ENCODE measurements at places on chromosomes 12 and 14. TPM values are rescaled to one million over a fixed set of nuclear protein-coding genes. Genes with fewer than 3 reads are reported as not detected.

The NKX2-1 gene
- total RNA-seq: not detected

- no peak for DNase-seq
These were observed 43.1 kb downstream of the ATP2B1 start for GRCh38 chr12:89665556-89665955.

DNA sequence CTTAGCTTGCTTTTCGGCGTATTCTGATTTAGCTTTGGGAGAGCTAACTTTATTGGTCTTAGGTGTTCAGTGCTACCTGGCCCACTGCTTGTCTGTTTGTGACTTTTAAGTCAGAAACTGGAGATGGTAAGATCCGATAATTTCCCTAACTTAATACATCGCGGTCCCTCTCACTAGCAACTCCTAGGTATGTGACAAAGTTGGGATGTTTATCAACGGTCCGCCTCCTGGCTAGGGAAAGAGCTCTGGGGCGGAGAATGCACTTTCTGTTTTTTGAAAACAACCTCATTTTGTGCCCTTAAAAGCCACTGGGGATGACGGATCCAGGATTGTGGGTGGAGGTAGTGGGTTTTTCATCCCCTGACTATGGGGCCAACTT is 1.2 kb downstream of the CDKN1B start:
- no peak for DNase-seq

- DNase-seq: no peak
These were observed 48.4 kb downstream of the ZNF641 start for GRCh38 chr12:48302161-48302911.

The FGF6 gene
- not detected for total RNA-seq
